ENCODE measurements at places on chromosomes 11 and 22.

DNA sequence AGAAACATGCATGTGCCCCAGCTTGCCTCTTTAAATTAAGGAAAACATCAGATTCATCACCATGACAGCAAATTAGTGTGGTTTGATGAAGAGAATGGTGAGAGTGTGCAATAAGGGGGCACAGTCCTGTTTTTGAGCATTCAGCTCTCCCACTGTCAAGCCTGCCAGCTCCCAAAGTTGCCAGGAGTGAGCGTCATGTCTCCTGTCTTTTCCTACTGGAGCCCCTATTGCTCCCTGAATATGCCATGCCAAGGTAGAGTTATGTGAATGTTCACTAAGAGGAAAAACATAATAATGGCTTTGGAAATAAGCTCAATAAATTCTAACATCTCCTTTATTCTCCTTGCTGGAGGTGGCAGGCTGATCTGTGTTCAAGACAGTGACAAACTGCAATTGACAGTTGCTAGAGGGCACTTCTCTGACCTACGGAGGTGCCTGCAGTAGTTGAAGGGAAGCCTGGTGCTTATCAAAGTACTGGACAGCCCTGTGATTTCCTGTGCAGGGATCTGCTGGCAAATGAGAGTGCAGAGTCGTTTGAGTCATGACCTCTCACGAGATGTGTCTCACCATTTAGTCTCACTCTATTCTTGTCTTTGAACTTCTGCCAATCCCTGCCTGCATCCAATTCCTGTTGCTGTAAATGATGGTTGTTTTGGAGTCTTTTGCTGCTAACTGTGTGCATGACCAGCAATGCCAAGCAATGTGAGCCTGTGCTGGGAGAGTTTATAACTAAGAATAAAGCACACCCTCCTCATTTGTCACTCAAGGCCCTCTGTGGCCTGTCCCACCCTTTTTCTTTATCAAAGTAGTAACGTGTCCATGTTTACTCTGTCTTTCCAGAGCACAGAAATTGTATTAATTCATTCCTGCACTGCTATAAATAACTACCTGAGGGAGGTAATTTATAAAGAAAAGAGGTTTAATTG, 34.8 kb downstream of the MRGPRX2 start:
- no peak for DNase-seq

DNA sequence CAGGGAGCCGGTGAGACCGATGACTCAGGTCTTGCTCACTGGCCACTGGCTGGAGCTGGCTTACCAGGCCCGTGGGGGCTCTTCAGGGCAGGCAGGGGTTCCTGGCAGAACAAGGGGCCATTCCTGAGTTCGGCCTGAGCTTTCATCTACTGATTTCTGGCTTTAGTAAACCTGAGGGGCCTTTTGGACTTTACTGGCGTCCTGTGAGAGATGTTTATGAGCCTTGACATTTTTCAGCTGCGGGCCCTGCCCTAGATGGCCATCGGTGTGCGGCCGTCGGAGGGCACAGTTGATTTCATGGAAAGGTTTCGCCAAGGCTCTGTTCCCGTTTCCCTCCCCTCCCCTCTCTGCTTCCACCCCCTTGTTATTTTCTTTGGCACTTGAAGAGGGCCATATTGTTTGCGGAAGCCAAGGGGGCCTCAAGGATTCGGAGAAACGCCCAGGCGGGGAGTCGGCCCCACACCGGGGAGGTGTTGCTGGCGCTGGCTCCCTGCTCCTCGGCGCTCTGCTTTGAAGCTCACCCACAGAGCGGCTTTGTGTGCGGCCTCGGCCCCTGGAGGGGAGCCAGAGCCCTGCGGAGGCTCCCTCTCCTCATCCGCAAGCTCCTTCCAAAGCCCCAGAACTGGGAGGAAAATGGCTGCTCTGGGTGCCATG, 17.7 kb downstream of the ELF5 start:
- no peak for DNase-seq

DNA sequence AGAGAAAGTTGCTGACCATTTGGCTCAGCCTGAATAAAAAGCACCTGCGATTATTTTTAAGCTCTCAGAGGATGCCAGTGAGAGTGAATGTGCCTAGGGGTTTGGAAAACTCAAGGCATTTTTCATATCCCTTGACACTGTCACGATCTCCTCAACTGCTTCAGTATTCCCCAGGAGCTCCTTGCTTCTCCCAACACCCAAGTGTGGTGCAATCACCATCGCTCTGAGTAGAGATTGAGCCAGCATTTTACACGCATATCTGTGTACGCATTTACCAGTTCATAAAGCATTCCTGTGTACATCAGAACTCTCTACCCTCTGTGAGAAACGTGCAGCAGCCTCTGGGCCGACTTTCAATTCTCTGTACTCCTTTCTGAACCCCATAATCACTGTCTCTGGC, 1.3 kb downstream of the SRRD start:
- no peak for DNase-seq

GRCh38 chr11:64591257-64592233, 525 bp downstream of the SLC22A12 start:
- DNase-seq: no peak

- no peak for DNase-seq
Observed at GRCh38 chr11:394034-394857, at the start of gene PKP3. TSS of gene PKP3 (plus strand) at chr11:394209. CDS start at chr11:394293, 84 bp downstream.

DNA sequence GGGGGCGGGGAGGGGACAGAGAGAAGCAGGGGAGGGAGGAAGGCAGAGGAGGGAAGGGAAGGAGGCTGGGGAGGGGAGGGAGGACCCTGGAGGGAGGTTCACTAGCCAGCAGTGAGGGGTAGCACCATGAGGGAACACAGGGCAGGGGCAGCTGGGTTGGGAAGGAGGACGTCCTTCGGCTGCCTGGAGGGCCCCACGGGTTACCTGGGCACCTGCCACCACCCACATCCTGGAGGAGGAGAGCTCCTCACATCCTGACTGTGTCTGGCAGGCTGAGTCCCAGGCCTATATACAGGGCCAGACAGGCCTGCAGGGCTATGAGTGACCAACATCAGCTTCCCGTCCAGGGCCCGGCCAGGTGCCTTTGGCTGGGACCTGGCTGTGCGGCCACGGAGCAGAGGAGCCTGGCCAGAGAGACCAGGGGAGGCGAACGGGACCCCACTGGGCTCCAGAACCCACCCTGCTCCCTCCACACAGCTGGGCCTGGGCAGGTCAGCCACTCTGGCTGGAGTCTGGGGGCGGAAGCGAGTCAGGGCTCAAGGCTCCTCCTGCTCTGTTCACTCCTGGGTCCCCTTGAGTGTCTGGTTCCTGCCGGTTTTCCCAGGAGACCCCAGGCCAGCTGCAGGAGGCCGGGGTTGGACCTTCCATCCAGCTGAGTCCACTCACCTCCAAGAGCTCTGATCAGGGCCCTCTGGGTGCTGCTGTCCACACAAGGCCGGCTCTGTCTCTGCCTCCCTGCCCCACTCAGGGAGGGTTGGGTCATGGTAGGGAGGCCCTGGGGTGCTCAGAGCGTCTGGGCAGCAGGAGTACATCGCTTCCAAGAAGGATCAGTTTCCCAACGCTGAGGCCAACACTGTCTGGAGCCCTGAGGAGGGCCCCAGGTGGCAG, 677.7 kb downstream of the BRD1 start:
- DNase-seq: no peak

- no peak for DNase-seq
Observed at GRCh38 chr22:41654322-41654721, 33.2 kb downstream of the XRCC6 start.

DNA sequence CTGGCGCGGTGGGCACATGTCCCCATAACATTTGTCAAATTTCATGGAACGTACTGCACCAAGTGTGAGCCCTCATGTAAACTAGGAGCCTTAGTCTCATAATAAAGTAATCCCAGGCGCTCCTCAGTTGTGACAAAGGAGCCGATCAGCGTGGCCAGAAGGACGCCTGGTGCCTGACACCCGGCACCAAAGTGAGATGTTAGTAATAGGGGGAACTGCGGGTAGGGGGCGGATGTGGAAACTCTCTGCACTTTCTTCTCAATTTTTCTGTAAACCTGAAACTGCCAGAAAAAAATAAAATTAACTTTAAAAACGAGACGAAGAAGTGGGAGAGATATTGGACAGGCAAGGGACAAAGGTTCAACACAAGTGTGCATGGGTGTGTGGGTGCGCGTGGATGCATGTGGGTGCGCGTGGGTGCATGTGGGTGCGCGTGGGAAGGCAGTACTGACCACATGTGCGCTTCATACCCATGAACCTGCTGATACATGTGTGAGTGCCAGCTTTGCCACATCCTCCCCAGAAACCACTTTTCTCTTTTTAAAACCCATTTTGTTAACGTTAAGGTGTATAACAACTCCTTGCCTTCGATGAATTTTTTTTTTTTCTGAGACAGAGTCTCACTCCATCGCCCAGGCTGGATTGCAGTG, 55.4 kb upstream of the LINC01488 start:
- DNase-seq: no peak

DNA sequence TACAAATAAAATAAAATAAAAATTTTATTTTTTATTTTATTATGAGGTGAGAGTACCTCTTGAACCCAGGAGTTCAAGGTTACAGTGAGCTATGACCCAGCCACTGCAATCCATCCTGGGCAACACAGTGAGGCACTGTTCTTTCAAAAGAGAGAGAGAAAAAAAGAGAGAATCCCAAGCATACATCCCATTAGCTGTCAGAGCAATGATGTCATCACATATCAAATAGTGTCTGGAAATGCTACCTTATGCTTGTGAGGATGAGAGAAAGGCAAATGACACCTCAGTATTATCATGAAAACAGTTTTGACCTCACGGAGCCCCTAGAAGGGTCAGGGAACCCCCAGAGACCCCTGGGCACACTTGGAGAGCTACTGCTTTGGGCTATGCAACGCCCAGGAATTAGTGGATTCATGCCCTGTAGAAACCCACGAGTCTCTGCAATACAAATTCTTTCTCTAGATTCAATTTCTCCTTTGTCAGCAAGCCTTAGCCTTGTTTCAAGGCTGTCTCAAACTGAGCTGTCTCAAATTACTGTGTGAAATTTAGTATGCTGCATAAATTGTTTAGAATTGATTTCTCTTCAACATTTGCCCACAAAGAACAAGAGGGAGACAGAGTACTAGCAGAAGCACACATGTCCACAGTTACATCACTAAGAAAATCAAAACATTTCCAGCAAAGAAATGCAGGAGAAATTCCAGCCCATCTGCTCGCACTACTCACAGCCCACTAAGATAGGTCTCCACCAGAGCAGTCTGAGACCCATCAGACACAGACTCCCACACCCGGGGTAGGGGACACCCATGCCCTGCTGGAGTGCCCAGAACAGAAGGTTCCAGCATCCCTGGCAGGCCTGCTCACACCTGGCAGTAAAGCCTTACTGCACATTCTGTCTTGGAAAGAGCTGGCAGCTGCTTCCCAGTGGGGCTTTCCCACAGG, 18.1 kb downstream of the DGCR2 start:
- DNase-seq: peak; percentile 21

DNA sequence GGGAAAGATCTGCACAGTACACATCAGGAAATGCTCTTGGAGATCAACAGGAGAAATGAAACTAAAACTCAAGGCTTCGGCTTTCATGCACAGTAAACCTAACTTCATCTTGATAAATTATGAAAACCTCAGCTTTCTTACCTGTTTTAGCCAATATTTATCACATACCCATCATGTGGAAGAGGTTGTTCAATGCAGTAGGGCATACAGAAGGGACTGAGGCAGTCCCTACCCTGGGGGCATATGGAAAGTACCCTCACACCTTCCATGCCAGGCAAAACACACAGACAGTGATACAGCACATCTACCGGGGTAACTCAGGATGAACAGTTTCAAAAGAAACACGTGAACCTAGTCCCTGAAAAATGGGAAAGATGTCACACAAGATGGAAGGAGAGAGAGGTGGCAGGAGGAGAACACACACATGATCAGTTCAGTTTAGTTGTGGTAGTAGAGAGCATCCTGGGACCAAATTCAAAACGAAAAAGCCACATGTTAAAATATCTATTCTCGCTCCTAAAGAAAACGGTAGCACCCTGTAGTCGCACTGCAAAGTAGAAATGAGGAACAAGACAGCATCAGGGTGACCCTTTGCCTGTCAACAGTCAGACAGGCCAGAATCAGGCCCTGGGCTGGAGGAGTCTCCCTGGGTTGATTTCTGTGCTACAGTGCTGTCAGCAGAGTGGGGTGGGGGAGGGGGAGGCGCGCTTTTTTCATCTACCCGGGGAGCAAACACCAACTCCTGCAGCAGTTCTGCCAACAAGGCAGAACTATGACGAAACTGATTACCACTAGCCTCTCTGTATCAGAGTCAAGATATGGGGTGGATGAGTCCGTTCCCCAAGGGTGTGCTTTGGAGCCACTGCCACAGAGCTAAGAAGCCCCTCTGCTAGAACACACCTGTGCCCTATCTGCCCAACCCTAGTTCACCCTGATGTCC, 1.3 kb downstream of the HIRA start:
- peak; percentile 35 for DNase-seq

DNA sequence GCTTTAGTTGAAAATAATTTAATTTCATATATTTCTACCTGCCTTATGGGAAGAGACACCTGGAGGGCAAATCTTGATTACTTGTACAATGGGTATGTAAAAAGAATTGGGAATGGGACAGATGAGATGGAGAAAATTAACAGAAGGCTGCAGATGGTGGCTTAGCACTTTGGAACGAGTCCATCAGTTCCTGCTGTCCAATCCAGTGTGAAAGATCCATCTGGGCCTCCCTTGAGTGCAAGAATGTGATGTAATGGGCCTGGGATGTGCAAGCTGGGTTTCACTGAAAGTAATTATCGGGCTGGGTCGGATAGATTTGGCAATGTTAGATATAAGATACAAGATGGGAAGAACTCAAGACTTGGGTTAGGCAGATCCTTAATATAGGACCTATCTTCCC, 42.0 kb downstream of the CECR2 start:
- DNase-seq: no peak

- DNase-seq: no peak
Observed at GRCh38 chr11:6586434-6587359, 16.7 kb downstream of the RRP8 start.

DNA sequence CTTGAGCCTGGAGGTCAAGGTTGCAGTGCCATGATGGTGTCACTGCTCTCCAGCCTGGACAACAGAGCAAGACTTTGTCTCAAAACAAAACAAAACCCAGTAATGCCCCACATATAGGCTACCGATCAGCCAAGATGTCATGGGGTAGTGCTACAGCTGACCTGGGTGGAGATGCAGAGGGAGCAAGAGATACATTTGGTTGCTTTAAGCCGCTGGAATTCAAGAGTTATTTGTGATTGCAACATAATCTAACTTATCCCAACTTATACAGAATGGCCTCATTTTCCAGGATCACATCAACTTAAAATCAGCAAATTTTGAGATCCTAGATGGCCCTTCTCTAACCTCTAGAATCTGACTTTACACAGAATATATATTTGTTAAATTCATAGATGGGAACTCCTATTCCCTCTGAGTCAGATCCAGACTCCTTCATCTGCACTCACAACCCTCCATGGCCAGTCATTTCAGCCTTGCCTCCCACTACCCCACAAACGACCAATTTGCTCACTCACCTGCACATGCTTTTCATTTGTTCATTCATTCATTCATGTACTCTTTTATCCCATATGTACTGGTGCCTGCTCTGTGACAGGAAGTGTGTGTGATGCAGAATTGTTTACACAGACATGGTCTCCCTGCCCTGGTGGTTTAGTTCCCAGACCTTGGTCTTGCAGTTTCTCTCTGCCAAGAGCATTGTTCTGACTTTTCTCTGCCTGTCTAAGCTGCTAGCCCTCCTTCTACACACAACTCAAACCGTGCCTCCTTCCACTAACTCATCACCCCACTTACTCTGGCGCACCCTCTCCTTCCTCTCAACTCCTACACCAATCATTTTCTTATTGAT, 24.1 kb upstream of the APLNR start:
- DNase-seq: no peak

GRCh38 chr11:2447253-2447950, 2.6 kb downstream of the KCNQ1 start:
- DNase-seq: no peak

- no peak for DNase-seq
Observed at GRCh38 chr11:134250675-134251074, 2.5 kb downstream of the THYN1 start.
